GF-D8 (cell line): ENCODE measurements at places on chromosomes 3 and 15.

DNA sequence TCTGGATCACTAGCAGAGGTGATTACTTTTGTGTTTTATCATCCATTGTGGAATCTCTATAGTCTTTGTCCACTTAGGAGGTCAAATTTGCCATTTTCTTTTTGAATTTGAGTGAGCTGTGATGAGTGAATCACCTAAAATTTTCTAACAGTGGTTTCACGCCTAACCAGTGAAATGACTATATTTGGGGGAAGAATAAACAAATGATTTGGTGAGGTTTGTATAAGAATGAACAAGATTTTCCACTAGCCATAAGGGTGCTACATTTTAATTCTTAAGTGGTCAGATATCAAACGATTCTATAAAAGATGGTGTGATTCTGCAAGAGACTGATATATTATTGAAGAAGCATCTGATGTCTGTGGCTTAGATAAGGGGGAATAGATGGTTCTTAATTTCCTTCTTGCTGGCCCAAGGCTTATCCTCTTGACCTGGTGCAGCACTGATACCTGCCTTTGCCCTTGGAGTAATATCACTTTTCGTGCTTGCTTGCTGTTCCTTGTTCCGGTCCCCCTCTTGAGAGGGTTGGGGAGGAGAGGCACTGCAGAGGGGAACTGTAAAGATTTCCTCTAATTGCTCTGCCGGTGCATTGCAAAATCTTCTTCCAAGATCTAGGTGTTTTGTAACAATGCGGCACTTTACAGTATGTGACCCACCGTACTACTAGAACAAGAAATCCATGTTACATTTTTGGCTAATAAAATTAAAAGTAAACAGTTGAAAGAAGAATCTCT lies 14.5 kb downstream of the C3orf20 start:
- no peak for DNase-seq

DNA sequence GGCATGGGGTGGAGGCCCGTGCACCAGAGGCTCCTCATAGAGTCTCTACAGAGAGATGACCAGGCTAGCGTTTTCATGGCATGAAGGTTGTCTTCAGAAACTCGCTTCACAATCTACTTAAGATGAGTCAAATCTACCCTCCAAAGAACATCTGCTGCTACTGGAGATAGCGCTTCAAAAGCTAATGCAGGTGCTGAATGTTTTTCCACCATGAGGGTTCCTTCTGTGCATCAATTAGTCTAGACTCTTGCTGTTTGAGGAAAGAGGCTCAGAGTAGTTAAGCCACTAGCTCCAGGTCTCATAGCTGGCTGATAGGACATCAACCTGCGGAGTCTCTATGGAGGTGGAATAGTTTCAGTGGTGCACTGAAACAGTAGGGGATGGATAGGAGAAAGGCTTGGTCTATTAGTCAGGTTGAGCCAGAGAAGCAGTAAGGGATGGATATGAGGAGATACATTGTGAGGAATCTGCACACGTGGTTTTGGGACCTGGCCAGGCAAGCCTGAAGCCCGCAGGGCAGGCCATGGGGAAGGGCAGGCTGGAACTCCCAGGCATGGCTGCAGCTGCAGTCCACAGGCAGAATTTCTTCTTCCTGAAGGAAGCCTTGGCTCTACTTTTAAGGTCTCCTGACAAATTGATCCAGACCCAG lies 117.5 kb downstream of the APBA2 start:
- no peak for DNase-seq

DNA sequence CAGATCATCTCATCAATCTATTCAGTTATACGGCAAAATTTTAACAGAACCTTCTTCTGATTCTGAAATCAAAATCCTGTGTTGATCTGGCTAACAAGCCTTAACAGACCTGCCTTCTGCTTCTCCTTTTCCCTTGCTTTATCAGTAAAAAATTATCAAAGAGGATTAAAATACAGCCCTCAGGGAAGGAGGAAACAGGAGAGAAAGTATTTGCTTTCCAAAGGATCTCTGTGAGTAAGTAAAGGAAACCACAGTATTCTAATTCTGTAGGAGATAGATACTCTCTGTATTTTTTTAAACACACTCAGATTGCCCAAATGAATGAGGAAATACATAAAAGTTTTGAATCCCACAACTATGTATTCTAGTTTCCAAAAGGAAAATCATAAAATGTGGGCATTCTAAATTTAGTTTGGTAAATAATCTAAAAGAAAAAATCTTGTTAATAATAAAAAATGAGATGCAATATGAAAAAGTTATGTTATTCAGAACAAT lies 221.8 kb downstream of the ZIC1 start:
- DNase-seq, result no peak

GRCh38 chr3:105656651-105657504 lies 211.9 kb downstream of the CBLB start:
- DNase-seq, result no peak

GRCh38 chr3:31166249-31166885 lies 271.9 kb upstream of the GADL1 start:
- no peak for DNase-seq

DNA sequence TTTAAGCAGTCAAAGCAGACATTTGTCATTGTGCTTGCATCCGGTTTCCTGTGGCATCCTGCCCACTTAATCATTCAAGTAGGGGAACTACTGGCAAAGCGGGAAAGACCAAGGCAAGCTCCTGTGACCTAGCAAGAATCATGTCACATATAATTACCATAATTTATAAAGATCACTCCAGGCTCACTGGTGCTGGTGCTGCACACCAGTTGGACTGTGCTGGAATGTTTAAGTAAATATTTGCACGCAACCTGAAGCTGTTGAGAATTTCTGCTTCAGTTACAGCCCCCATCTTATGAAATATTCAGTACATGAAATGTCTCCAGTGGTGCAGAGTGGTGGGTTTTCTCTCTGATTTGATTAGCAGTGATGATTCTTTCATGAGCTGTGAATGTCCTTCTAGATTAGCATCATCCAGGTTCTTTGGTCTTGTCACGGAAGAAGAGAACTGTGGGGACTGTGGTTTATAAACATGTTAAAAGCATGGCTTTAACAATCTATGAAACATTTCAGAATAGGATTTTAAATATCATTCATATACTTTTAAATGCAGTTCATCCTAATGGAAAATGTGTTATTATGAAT lies 621.3 kb upstream of the EPHA6 start:
- DNase-seq, result no peak

- DNase-seq, result no peak
These were observed 54.1 kb upstream of the CHRNB4 start for GRCh38 chr15:78695046-78695671.

GRCh38 chr3:120506076-120506827 lies 55.5 kb upstream of the FSTL1 start:
- no peak for DNase-seq

DNA sequence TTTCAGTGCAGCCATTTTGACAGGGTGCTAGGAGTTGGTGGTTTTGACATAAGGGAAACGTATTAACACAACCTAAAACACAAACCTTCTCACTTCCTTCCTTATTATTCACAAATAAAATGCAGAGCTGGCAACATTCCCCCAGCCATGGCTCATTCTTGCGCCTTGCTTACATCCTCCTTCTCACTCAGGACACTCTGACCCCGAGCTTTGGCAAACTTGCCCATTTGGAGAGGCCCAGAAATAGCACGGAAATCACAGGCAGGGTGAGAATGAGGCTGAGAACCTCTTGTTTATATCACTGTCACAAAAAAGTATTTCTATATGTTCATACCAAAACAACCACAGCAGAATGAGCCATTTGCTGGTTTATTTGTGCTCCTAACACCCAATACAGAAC lies 244.3 kb downstream of the NTRK3 start:
- no peak for DNase-seq

DNA sequence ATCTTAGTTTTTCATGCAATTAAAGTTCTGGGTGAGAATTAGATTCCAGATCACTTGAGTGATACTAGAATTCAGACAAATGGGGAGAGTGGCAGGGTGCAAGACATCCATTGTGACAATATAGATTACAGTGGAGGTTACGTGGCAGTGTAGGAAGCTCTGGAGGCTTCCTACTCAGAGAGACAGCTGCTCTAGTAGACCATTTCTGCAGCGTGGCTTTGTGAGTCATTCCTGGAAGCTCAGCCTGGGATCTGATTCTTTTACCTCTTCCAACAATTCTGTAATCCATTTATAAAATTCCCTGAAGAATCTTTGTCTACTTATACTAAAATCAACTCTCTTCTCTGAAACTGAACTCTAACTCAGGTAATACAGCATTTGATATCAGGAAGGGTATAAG lies 90.4 kb upstream of the ASB14 start:
- DNase-seq, result no peak

DNA sequence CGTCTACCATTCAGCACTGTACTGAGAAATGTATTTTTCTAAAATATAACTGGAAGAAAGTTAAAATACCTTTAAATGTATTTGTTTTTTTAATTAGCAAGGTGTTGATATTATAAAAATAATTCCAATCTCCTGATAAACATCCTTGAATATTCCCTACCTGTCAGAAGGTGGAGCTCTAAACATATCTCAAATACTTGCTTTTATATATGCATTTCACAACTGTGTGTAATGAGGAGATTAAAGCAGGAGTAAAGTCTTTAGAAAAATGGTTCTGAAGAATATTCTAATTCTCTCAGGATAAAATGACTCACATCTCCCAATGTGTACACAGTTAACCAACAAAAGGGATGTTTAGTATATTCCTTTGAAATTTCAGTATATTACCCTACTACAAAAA lies 422.7 kb downstream of the PLCL2 start:
- no peak for DNase-seq
